Posterior cingulate gyrus (tissue), 11 donors: ENCODE measurements at places on chromosomes 7 and 10.
A peak's percentile ranks its signal among the peaks of the same experiment; 100 is the strongest.

DNA sequence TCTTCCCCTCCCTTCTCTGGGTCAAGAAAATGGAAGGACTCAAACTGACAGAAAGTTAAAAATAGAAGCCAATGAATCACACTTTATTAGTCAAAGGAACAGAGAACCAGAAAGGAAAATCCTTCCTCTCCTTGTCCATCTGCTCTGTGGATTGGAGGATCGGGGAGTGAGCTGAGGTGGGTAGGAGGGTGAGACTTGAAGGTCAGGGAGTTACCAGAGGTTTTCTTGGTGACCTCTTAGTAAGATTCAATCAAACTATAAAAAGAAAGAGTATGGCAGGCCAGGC lies 12.2 kb downstream of the TLX1 start:
- DNase-seq: no peak

DNA sequence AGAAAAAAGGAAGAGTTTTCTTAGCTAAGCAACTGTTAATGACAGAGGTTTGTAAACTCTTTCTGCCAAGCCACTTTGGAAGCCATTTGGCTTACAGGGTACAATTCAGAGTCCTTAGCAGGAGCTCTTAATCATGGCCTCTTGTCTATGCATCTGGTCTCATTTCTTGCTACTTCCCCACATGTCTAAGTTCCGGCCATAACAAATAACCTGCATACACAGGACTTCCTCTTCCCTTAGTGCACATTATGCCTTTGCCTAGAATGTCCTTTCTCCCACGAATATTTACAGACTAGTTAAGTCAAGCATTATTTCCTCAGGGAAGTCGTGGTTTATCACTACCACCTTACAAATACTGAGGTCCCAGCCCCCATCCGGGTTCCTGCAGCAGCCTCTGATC lies 8.6 kb upstream of the UPF2 start:
- no peak for DNase-seq

GRCh38 chr10:27138277-27138676 lies 15.9 kb downstream of the YME1L1 start:
- no peak for DNase-seq

DNA sequence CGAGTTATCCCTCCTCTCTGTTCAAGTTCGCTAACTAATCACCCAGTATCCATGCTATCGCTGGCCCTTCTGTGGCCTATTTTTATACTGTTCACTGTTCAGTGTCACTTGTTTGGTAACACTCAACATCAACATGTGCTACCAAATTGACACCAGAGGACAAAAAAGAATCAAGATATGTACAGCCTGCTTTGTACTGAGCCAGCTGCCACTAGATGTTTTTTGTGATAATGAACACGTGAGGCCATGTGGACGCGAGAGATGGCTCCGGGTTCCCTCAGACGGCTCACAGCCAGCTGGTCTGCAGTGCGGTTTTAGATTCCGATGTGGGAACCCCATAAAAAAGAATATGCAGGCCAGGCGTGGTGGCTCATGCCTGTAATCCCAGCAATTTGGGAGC lies 21.2 kb downstream of the CAV1 start:
- DNase-seq: no peak

GRCh38 chr10:32207544-32207943 lies 139.4 kb downstream of the EPC1 start:
- DNase-seq: no peak

DNA sequence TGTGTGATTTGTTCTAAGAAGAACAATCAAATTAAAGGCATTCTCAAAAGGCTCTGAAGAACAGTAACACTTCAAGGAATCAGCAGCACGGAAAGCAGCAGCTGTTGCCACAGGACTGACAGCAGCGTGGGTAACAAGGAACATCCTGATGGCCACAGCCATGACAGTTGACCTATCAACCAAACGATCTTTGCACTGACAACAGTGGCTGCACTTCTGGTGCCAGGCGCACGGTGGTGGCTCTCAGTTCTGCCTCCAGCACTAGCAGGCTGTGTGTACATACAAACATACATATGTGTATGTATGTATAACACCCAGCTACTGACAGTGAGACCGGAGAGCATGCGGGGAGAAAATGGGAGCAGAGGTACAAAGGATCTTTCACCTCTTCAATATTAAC lies 114.1 kb downstream of the ZFAND4 start:
- DNase-seq: no peak

DNA sequence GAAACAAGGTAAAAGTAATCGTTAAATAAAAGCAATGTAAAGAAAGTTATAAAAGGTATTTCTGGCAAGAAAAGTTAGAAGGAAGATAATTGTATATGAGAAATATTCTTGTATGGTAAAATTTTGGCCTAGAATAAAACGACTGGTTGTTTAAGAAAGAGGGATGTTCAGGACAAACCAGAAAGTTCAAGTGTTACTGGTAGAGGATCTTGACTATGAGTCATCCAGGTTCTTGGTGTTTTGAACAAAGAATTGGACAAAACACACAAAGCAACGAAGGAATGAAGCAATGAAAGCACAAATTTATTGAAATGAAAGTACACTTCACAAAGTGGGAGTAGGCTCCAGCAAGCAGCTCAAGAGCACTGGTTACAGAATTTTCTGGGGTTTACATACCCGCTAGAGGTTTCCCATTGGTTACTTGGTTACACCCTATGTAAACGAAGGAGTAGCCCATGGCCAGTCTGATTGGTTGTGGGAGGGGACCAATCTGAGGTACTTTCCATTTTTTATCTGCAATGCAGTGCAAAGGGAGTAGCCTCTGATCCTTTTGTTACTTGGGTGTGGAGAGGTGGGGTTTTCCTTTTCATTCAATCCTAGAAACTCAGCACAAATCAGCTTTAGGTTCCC lies 22.4 kb upstream of the GARS1 start:
- no peak for DNase-seq

GRCh38 chr10:121983852-121984251 lies 5.1 kb upstream of the TACC2 start:
- no peak for DNase-seq

DNA sequence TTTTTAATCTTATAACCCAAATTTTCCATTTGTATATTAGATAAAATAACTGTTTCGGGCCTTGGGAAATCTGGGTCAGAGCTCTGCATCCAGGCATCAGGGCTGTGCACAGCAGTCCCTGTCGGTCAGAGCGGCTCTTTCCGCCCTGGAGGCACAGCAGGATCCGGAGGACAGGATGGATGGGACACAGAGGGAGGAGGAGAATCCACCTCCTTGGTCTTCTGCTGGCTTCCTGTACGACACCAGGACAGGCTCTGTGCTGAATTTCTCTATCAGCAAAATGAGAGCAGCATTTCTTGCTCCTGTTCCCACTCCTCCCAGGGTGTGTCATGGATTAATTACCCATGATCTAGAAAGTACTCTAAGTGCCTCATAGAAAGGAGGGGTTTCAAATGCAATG lies 254.9 kb downstream of the SKAP2 start:
- no peak for DNase-seq

DNA sequence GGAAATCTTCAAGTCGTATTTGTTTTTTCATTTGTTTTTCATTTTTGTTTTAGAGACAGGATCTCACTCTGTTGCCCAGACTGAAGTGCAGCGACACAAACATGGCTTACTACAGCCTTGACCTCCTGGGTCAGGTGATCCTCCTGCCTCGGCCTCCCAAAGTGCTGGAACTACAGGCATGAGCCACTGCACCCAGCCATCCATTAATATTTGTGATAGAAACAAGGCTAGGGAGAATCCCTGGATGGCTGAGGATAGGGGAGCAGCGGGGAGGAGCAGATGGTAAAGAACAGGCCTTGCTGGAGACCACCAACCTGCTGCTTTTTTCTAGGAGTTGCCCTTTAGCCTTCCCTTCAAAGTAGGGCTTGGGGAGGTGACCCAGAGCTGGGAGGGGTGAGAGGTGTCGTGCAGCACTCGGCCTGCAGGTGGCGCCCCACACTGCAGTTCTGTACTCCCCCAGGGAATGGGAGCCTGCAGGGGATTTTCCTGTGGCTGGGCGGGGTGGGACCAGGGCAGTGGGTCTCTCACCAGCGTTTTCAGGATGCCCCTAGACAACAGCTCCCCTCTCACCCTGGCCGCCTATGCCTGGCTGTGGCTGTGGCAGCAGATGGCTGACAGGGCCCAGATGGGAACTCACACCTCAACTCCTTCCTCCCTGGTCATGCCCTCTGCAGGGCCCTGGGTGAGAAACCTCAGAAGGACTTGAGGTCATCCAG lies 12.6 kb upstream of the CDH23 start:
- peak; percentile 97 for DNase-seq

DNA sequence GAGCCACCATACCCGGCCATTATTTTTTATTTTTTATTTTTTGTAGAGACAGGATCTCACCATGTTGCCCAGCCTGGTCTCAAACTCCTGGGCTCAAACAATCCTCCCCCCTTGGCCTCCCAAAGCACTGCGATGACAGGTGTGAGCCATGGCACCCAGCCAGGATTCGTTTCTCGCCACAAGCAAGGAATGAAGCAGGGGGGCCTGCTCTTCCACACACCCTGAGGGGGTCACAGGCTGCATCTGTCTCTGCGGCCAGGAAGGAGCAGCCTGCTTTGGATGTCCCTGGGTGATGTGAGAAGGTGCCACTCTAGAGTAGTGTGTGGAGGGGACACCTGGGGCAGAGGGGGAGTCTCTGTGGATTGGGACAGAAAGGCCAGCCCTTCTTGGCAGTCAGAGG lies 61.3 kb upstream of the TNRC18 start:
- DNase-seq: no peak

- DNase-seq: no peak
These were observed 527.0 kb upstream of the MGMT start for GRCh38 chr10:128940081-128940480.

DNA sequence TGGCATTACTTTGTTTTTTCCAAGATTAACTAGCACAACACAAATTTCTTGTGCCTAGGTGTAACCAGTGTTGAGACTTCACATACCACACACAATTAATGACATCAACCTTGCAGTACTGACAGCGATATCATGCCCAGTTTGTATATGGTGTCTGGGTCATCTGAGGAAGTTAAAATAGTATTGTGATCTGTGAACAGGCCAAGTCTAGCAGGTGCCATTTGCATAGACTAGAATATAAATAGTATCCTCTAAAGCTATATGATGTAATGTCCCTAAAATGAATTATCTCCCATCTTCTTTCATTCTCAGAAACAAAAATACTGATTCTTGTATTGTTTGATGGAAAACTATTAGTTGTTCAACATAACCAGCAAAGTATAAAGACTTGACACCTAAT lies 175.8 kb upstream of the KAT6B start:
- no peak for DNase-seq
